ENCODE measurements at places on chromosomes 4 and X. TPM values are rescaled to one million over a fixed set of nuclear protein-coding genes. Genes with fewer than 3 reads are reported as not detected.

GRCh38 chr4:116530048-116530447 lies 555.3 kb downstream of the TRAM1L1 start:
- DNase-seq, result no peak
- H3K4me3 ChIP-seq, result no peak overlapping the region
- H3K27me3 ChIP-seq, result no peaks in the 10 kb centered on the region
- no peaks in the 10 kb centered on the region for H3K4me1 ChIP-seq
- H3K27ac ChIP-seq, result no peak overlapping the region

GRCh38 chrX:95956745-95957144 lies 727.9 kb upstream of the DIAPH2 start:
- no peak overlapping the region for H3K27ac ChIP-seq
- no peaks in the 10 kb centered on the region for H3K36me3 ChIP-seq
- no peak for DNase-seq
- no peaks in the 10 kb centered on the region for H3K27me3 ChIP-seq
- H3K4me3 ChIP-seq, result no peak overlapping the region
- H3K4me1 ChIP-seq, result no peaks in the 10 kb centered on the region

- no peaks in the 10 kb centered on the region for H3K36me3 ChIP-seq
- H3K27me3 ChIP-seq, result no peaks in the 10 kb centered on the region
- no peak overlapping the region for H3K4me3 ChIP-seq
- no peak for DNase-seq
- no peaks in the 10 kb centered on the region for H3K4me1 ChIP-seq
Measured at GRCh38 chrX:34126011-34126410, 6.1 kb downstream of the FAM47A start.

Gene ZBTB33
- 21.6 TPM for polyA plus RNA-seq

Gene TLL1
- 0.05 TPM for polyA plus RNA-seq
